ENCODE measurements at places on chromosomes 13 and 19. TPM values are rescaled to one million over a fixed set of nuclear protein-coding genes. Genes with fewer than 3 reads are reported as not detected.

CACNA1A gene
- not detected for total RNA-seq

LINGO3 gene
- not detected for total RNA-seq

ERVV-1 gene
- total RNA-seq: 2.7 TPM

SHANK1 gene
- not detected for total RNA-seq

ZNF546 gene
- total RNA-seq: 6.0 TPM

MYCBP2 gene
- total RNA-seq: 178 TPM

ZNF577 gene
- total RNA-seq: 40.0 TPM

ZNF730 gene
- 5.8 TPM for total RNA-seq

NALCN gene
- 0.04 TPM for total RNA-seq

ZNF835 gene
- total RNA-seq: not detected

DNA sequence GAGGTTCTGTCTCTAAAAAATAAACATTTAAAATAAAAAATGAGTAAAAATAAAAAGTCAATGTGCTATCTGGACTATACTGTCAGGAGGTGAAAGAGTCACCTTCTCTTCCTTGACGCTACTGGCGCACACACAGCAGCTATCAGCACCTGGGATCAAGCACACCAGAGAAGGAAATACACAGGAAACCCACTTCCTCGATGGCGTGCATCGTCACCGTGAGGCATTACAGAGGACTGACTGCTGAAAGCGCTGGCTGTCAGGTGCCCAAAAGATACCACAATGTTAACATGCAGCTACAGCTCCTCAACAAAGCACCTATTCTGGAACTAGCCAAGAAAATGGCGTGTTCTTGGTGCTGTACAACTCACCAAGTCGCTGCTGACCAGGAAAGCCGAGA lies 6.1 kb downstream of the SLC35E1 start:
- DNase-seq: no peak

DNA sequence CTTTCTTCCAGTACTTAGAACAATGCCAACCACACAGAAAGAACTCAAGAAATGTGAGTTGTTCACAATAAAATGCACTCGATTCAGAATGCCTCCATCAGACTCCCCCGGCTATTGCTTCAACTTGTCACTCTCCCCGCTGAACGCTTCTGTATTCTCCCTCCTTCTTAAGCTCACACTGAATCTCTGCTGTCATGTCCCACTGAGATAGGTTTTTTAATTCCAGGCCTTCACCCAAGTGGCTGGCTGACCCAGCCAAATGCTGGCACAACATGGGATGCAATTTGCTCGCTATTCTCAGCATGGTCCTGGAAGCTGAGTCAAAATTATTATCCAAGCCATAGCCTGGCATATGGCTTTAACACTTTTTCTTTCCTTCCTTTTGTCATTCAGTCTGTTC lies 76.8 kb upstream of the SERP2 start:
- no peak for DNase-seq

DNA sequence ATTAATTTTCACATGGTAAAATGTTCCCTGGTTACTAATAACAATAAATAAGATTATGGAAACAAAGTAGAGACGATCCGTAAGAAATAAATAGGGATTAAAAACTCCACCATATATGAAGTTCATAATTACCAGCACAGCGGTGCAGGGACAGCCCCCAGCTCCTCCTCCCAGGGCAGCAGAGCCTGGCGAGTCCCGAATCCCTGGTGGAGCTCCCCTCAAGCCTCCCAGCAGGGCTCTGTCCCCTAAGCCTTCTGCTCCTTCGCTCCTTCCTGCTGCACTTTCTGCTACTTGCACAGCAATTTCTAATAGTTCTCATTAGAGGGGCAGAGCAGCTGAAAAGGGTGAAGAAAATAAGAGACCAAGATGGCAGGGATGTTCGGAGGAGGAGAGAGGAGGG lies 43.6 kb downstream of the RASA3 start:
- no peak for DNase-seq

DNA sequence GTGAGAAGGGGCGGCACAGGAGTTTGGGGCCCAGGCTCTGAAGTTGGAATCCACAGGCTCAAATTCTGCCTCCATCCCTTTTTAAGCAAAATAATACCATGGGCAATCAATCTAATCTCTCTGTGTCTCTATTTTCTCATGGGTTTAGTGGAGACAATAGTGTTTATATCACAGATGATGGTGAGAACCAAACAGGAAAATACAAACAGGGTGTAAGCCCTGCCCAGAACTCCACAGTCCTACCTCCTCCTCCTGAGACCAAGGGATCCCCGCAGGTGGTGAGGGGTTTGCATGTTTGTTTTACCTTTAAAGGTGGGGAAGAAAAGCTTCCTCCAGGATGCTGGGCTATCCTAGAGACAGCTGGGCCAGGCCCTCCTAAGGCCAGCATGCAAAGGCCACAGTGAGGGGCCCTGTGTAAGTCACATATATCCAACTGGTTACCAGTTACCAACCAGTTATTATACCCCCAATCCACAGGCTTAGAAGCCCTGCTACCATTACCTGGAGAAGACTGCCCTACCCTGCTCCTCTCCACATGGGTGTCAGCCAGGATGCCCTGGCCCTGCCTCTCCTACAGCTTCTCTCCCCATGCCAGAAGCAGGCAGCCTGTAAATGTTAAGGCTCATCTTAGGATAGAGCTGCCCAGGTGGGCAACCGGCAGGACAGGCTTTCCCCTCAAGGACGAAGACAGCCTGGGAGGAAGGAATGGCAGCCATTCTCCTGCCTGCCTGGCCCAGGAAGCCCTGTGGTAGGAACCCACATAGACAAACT lies 658.4 kb downstream of the UQCRFS1 start:
- no peak for DNase-seq

- DNase-seq: no peak
Observed at GRCh38 chr19:51719251-51719988, 4.4 kb downstream of the HAS1 start.

DNA sequence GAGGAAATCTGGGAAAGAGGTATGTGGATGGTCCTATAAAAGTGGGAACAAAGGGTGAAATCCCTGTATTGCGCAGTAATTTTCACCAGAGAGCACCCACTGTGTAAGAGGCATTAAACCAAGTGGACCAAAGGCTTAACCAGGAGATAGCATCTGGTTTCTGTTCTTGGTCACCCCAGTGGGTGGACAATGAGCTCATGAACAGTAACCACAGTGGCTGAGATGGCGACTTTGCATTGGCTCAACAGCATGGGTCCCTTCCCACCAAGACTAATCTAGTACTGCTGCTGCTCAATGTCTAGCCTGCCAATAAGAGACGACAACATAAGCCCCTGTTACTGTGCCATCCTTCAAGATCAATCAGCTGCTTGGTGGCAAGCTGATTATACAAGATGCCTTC lies 36.6 kb downstream of the CCDC169 start:
- no peak for DNase-seq

DNA sequence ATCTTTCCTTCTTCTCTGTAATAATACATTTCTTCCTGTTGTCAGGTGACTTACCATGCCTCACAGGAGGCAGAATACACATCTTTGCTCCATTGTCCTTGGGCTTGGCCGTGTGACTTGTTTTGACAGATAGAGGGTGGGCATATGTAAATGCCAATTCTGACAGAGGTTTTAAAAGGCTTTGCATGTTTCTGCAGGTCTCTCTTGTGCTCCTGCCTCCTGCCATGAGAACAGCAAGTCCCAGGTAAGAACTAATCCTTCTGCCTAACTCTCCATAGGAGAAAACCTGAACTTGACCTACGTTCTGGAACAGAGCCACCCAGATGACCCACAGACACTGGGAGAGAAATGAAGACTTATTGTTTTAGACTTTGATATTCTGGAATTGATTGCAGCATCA lies 88.7 kb upstream of the TNFSF11 start:
- DNase-seq: no peak

GRCh38 chr13:99042521-99043250 lies 64.8 kb upstream of the DOCK9 start:
- peak; percentile 73 for DNase-seq

DNA sequence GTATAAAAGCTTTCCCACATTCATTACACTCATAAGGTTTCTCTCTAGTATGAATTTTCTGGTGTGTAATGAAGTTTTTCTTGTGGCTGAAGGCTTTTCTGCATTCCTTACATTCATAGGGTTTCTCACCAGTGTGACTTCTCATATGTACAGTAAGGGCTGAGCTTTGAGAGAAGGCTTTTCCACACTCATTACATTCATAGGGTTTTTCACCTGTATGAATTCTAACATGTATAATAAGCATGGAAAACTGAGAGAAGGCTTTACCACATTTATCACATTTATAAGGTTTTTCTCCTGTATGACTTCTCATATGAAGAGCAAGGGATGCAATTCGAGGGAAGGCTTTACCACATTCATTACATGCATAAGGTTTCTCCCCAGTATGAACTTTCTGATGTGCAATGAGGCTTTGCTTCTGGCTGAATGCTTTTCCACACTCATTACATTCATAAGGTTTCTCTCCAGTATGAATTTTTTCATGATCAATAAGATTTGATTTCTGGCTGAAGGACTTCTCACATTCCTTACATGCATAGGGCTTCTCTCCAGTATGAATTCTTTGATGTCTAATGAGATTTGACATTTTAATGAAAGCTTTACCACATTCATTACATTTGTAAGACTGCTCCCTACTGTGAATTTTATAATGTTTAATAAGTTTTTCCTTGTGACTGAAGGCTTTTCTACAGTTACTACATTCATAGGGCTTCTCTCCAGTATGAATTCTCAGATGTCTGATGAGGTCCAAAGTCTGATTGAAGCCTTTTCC lies 42.6 kb downstream of the ZNF527 start:
- DNase-seq: no peak

- DNase-seq: no peak
Observed at GRCh38 chr19:2986951-2987524, 9.7 kb downstream of the TLE6 start.

DNA sequence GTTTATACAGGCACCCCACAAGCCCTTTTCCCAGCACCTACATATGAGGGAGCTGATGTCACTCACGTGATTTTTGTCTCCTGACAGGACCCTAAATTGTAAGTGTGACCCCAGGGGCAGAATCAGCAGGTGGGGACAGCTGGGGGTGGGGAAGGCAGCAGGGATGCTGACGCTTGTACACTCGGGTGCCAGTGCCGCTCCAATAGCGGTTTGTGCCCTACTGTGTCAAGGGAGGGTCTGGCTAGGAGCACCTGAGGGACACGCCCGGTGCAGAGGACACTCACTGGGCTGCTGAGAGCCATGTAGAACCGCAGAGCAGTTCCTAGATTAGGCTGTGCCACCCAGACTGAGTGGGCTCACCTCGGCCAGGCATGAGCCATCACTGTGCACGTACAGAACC lies 81.3 kb downstream of the SCGB2B2 start:
- DNase-seq: no peak

DNA sequence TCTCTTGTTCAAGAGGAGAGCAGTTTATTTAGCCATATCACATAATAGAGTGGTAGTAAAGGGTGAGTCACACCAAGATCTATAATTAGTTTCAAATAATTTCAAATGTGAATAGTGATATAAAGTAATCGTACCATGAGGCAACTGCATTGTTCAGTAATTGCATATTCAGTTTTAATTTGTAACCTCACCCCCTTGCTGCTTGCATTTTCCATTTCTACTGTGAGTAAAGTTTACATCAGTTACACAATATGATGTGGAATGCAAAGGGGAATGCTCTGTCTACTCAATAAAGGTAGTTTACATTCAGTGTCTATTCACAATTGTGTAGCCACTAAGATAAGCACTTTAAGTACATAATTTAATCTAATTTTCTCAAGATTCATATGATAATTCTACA lies 1695.7 kb upstream of the SPRY2 start:
- no peak for DNase-seq

- DNase-seq: no peak
Observed at GRCh38 chr13:113536461-113537110, 46.1 kb upstream of the DCUN1D2 start.

DNA sequence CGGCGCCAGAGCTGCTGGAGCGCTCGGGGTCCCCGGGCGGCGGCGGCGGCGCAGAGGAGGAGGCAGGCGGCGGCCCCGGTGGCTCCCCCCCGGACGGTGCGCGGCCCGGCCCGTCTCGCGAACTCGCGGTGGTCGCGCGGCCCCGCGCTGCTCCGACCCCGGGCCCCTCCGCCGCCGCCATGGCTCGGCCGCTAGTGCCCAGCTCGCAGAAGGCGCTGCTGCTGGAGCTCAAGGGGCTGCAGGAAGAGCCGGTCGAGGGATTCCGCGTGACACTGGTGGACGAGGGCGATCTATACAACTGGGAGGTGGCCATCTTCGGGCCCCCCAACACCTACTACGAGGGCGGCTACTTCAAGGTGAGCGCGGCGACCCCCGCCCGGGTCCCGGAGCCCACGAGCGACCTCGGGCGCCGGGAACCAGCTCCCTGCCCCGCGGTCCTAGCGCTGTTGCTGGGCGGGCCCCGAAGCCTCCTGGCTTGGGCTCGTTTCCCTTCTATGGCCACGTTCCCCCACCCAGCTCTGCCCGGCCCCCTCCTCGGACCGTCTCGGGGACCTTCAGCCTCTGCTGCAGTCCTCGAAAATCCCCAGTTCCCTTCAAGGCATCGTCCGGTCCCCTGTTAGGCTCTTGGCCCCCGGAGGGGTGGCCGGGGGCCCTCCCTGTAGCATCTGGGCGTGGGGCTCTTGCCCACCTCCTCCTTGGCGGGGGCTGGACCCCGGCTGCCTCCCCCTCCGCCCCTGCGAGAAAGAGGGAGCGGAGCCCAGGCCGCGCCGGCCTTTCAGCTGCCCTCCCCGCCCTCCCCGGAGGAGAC lies at the start of gene CDC34:
CDC34 (plus strand) TSS at position 8 of the 808 bp plus-strand sequence; CDS start at position 180, 172 bp downstream.
- peak; percentile 67 for DNase-seq

- DNase-seq: no peak
Observed at GRCh38 chr13:113374511-113375175, 10.7 kb upstream of the GRTP1 start.

DNA sequence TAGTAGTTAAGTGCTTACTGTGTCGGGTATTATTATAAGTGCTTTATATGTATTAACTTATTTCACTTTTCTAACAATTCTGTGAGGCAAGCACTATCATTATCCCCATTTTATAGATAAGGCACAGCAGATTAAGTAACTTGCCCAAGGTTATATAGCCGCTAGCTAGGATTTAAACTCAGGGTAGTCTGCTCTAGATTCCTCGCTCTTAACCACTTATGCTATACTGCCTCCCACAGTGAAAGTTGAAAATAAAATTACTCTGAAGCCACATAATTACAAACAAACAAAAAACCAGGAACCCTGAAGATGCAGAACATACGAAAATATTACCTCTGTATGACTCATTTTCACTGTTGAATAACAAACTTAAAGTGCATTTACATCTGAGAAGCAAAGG lies 3.9 kb downstream of the TEX30 start:
- no peak for DNase-seq

GRCh38 chr13:106882246-106882645 lies 314.3 kb upstream of the ARGLU1 start:
- no peak for DNase-seq

DNA sequence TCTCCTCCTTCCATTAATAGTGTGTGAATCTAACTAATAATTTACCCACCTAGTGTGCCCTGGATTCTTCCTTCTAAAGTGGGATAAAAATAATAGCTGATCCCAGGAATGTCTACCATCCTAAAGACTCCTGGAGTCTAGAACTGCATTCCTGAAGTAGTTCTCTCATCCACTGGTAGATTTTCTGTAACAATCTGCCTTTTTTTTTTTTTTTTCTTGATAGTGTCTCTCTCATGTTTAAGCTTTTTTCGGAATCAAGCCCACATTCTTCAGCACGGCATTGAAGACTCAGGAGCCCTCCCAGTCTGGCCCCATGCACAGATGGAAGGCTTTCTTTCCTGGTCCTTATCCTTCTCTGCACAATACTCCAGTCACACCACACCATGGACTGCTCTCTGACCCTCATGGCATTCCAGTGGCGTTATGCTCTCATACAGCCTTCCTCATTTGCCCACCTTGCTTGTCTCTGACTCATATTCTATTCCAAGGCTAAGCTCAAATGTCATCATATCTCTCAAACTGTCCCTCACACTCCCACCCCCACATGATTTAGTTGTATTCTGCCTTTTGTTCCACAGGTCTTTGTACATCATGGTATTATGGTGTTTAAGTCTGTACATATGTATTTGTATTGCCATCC lies 68.7 kb upstream of the FRY start:
- no peak for DNase-seq
